T-helper 9 cell (primary cell): ENCODE measurements at places on chromosomes 5 and 9.

- DNase-seq = no peak
Measured at GRCh38 chr9:114908104-114908622, 22.2 kb downstream of the TNFSF8 start.

DNA sequence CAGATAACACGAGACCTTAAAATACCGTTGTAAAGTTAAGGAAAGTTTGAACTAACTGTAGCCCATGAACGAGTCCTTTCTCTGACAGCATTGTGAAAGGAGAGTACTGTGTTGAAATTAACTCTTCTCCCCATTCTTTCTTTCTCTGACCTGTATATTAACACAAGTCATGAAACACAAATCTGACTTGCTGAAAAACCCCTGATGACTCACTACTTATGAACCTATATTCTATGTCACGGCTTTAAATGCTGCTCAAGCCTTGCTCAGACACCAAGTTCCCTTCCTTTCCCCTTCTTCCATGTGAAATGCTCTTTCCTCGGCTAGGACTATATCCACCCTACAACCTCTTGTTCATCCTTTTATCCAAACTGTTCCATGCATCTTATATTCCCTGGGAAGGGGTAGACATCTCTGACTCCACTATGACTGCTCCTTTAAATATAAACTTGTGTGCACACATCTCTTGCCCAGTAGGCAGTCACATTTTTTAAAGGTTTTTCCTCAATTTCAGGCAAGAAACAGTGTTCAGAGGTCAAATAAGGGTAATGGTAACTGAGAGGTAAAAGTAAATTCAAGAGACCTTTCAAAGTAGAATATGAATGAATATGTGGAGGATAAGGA, 142.9 kb downstream of the NFIB start:
- no peak for DNase-seq

- DNase-seq = no peak
Measured at GRCh38 chr5:82635561-82636288, 357.6 kb upstream of the RPS23 start.

GRCh38 chr9:136090768-136091581, 4.1 kb downstream of the NACC2 start:
- DNase-seq = no peak

DNA sequence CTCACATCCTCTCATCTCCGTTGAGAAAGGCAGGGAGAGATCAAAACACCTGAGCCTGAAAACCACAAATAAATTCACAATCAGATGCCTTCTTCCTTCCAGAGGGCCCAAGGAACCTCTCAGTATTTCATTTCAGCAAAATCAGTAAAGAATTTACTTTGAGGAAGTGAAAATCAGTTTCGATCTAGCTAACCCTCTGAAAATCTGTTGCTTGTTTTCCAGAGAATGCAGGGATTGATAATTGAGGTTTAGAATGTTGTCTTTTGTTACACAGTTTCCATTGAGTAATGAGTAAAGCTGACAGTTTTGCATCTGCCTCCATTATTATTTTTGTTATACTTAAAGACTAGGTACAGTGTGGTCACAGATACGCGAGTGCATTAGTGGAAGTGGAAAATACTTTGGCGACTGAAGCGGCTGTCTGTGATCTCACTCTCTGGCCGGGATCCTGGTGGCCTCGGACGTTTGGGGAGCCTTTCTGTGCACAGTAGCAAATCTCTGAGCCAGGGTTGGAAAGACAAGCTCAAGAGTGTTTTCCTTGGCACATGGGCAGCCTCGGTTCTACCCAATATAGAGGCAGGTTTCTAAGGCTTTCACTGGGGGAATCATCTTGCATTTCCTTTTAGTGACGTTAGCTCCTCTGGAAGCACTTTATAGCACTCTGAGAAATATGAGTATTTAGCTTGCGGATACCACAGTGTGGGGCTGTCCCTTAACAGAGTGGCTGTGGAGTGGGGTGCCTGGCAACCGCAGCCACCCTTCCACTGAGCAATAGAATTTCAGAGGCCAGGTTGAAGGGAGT, 32.2 kb upstream of the ANGPTL2 start:
- no peak for DNase-seq
